ENCODE measurements at places on chromosomes 7 and 10.
A peak's percentile ranks its signal among the peaks of the same experiment; 100 is the strongest.

DNA sequence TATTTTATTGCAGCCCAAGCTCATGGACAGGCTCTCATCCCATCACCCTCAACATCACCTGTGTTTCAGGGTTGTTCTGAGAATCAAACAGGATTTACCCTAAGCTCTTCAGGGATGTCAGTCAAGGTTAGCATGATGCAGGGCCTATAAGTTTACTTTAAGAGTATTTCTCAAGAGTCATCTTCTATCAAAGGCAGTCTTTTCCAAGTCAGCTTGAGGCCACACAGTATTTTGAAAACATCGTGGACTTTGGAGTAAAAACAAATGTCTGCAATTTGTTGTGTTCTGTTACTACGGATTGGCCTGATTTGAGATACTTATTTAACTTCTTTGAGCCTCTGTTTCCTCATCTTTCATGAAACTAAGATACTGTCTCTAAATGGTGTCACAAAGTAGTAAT lies 42.0 kb upstream of the NRP1 start:
- DNase-seq: no peak

GRCh38 chr7:103541026-103541425 lies 95.0 kb upstream of the SLC26A5 start:
- DNase-seq: no peak

GRCh38 chr10:88012641-88013040 lies 149.2 kb downstream of the PTEN start:
- DNase-seq: no peak

GRCh38 chr7:44564606-44565005 lies 9.1 kb downstream of the DDX56 start:
- DNase-seq: no peak

- no peak for DNase-seq
Measured at GRCh38 chr7:159028508-159029401, 115.9 kb downstream of the VIPR2 start.

- DNase-seq: no peak
Measured at GRCh38 chr7:142746264-142746663, 3.0 kb upstream of the PRSS1 start.

- DNase-seq: no peak
Measured at GRCh38 chr10:30705625-30706149, 76.1 kb upstream of the LYZL2 start.

DNA sequence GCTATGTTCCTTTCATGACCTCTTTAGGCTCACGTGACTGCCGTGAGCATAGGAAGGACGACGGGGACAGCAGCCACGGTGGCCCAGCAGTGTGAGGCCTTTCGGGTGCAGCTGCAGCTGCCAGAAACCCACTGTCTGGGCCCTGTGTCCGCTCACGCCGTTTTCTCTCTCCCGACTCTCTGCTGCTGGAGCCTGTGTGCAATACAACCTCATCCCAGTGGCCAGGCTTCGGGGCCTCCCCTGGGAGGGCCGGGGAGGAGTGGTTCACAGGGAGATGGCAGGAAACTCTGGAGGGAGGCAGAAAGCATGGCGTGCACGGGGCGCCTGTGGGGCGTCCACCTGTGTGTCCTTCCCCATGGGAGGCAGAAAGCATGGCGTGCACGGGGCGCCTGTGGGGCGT lies 38.6 kb downstream of the PFKP start:
- DNase-seq: no peak

GRCh38 chr7:84207025-84207424 lies 12.4 kb upstream of the SEMA3A start:
- DNase-seq: no peak

DNA sequence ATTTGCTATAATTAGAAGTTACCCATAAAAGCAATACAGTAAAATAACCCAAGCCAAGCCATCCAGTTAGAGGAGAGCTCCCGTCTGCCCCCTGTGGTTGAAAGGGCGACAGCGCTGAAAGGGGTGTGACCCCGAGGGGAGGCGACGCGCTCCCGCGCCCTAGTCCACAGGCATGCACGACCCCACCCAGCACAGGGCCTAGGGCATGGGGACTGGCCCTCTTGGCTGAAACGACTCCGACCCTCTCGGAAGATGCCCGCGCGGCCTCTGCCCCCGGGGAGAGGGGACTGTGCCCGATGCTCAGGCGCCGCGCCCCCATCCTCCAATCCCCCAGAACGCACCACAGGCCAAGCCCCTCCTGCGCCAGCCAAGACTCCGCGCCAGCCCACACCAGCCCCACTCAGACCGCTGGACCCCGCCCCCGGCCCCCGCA lies 64.0 kb downstream of the CSGALNACT2 start:
- DNase-seq: no peak

GRCh38 chr10:72255977-72256729 lies 17.6 kb upstream of the DDIT4 start:
- DNase-seq: no peak

GRCh38 chr7:13774976-13775375 lies 214.5 kb downstream of the ETV1 start:
- DNase-seq: no peak

DNA sequence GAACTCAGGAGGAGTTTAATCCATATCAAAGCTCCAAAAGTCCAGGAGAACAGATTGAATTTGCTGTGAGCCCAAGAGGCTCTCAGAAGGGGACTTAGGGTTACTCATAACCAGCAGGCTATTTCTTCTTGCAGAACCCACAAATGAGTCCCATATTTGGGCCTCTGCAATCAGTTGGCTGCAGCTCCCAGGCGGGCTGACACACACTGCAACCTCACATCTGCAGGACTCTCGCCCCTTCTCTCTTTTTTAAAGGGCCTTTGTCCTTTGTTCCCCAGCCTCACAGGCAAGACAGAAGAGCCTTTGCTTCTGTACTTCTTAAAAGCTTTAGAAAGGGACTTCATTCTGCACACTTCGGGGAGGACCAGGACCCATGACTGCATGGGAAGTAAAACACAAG lies 26.7 kb downstream of the CREB3L2 start:
- DNase-seq: peak; percentile 97

DNA sequence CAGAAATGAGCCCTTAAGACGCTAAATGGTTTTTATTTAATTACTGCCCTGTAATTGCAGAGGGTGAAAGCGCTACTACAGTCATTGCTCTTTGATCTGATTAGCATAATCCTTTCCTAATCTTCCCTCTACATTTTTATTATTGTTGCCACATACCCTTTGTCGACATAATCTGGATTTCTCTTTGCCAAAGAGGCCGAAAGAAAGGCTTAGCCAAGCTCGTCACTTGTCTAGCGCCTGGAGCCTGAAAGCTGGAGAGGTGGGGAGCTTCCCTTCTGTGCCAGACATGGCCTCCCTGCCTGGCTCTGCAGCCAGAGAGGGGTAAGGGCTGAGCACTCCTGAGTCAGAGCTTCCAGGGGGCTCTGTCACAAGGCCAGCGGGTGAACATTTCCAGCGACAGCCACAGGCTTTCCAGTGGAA lies 145.9 kb downstream of the PRKAG2 start:
- DNase-seq: no peak

DNA sequence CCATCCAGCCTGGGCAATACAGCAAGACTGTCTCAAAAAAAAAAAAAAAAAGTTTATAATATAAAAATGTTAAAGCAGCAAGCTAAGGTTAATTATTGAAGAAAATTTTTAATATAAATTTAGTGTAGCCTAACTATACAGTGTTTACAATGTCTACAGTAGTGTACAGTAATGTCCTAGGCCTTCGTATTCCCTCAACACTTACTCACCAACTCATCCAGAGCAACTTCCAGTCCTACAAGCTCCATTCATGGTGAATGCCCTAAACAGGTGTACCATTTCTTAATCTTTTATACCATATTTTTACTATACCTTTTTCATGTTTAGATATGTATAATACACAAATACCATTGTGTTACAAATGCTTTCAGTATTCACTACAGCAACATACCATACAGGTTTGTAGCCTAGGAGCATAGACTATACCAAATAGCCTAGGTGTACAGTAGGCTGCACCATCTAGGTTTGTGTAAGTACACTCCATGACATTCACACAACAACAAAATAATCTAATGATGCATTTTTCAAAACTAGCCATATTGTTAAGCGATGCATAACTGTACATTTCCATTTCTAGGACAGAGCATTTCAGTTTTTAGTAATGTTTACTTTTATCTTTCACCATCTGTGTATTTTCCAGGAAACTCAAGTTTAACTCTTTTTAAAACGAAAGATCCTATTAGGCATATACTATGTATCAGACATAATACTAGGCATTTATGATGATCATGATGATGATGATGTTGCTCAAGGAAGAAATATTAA lies 43.3 kb downstream of the CNOT4 start:
- no peak for DNase-seq

DNA sequence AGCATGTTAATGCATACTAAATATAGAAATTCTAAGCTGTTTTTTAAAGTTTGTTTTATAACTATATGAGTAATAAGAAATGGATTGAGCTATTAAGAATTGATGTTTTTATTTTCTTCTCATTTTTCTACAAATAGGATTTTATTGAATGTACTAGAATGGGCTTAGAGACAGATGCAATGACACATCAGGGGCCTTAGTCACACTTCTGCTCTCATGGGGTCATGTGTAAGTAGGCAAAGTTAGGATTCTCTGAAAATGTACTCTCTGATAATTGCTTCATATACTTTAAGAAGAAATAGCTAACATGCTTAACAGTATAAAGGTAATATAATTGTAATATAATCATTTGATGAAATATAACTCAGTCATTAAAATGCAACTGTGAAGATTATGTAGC lies 154.6 kb downstream of the ZNF438 start:
- no peak for DNase-seq

DNA sequence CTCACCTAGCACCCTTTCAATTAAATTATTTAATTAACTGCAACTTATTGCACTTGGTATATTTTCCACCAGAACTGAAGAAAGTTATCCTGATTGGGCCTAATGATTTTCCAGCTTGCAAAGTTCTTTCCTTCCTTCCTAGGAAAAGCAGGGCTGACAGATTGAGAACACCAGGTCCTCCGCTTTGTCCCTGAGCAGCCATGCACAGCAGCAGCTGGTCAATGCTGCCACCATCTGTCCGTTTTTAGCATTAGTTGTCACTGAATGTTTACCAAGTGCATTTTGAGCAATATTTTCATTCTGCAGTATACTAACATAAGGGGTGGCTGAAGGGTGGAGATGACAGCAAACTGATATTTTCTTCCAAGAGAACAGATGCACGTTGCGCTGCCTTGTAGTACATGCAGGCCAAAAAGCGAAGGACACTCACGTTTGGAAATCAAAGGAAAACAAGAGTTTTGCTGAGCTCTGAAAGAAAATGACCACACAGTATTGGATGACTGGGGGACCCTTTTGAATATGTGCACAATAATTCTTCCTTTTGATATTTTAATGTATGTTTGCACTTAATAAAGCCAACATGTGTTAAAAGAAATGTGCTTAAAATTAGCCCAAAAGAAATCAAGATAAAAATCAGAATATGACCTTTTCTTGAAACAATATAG lies 248.8 kb upstream of the PTN start:
- DNase-seq: peak; percentile 97

DNA sequence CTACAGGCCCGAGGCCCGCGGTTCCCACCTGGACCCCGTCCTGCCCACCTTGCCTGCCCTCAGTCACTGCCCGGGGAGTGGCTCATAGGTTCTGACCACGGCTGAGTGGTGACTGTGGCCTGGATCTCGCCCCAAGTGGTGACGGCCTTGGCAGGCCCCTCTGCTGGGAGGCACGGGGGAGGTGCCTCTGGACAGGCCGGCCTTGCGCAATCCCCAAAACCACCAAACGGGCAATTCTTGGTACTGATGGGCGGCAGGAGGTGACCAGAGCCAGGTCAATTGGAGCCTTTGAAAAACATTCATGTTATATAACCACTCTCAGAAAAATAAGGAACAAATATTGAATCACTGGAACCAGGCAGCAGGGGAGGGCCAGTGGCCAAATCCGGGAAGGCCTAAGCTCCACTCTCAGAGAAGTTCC lies 83.4 kb downstream of the PRKAG2 start:
- no peak for DNase-seq

- DNase-seq: peak; percentile 68
Measured at GRCh38 chr7:17094963-17095574, 203.4 kb upstream of the AHR start.

- DNase-seq: no peak
Measured at GRCh38 chr10:45053569-45054100, 52.9 kb downstream of the ZNF22 start.

- no peak for DNase-seq
Measured at GRCh38 chr10:90396721-90397120, 461.1 kb downstream of the HTR7 start.

GRCh38 chr10:133230387-133231195 lies 574 bp downstream of the UTF1 start:
- DNase-seq: no peak

DNA sequence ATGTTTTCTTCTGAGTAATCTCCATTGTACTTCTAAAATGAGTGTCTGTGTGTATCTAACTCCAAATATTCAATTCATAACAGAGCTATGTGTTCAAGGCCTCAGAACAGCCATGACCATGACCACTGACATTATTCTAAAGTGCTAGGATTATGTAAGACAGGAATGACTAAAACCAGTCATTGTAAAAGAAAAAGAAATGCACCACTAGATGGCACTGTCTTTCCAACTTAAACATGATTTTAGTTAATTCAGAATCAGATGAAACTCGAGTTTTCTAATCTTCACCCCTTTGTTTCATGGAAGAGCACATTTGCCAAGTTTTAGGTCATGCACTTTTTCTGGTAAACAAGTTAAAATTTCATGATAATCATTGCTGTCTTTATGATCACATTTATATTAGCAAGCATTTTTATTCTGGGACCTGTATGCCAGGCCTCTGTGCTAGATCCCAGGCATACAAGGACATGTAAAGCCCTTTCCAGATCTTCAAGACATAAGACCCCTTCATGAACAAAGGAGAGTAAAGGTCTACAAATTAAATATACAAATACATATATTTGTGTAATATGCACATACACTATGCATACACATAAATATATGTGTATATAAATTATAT lies 26.1 kb upstream of the RSU1 start:
- DNase-seq: no peak

GRCh38 chr7:46205478-46205877 lies 284.4 kb upstream of the IGFBP3 start:
- DNase-seq: no peak

Data from COLO829 (cell line).